ENCODE measurements at places on chromosomes 3 and 15.

DNA sequence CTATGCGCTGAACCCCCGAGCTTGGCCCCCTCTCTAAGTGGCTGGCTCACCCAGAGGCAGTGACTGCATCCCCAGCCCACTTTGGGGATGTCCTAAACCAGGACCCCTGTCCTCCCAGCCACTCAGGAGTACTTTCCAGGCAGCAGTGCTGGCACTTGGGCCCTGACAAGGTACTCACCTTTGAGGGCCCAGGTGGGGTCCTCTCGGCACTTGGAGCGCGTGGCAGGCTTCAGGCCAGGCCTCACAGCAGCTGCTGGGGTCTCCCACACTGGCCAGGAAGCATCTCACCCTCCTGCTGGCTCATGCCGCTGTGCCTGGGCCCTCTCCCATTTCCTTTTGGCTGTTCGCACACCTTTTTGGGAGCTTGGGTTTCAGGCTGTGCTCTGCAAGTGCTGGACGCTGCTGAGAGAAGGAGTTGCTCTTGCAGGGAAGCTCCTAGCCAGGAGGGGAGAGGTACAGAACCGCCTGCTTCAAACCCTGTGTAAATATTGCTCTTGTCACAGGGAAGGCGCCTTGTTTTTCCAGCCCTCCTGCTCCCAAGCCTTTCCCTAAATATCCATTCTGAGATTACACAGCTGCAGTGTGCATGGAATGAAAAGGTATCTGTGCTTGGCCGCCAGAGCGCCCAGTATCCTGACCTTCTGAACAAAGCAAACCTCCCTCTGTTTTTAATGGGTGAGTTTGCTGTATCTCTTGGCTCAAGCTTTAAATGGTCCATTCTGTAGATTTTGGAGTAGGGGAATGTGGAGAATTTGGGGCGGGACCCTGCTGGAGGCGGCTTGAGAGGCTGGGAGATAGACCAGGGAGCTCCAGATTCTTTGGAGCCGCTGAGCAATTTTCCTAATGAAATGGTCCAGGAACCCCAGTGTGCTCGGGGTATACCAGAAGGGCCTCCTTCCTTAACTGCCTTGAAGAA lies 45.6 kb downstream of the DNASE1L3 start:
- DNase-seq: no peak

- peak; percentile 27 for DNase-seq
These were observed 458 bp downstream of the MCF2L2 start for GRCh38 chr3:183427876-183428446.

DNA sequence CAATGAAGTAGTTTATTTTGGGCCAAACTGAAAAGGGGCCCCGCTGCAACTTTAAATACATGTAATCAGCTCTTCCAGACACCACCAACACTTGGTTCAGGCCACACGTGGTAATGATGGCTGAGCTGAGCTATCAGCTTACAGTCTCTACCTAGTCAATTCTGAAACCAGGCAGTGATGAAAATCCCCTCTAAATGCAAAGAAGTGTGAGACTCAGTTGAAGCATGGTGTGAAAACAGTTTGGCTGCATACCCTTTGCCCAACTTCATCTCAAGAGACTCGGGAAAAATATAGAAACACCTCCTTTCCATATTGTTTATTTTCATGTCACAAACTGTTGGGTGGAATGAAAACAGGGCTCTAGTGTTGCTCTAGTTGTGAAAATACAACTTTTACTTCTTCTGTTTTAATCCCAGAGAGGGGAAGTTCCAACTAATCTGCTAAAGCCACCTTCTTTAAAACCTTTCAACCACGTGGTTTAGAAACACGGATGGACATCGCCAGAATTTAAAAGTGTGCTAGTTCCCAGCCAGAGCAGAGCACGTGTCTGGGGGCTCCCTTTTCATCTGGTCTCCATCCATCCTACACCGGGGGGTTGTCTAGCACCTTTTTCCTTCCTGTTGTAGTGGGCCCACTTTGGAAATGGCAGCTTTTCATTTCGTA lies 229.1 kb downstream of the EPHB1 start:
- no peak for DNase-seq

GRCh38 chr3:66344391-66344811 lies 123.6 kb downstream of the SLC25A26 start:
- no peak for DNase-seq

GRCh38 chr15:75884041-75884440 lies 19.6 kb upstream of the FBXO22 start:
- no peak for DNase-seq

- no peak for DNase-seq
These were observed 8.9 kb downstream of the SMARCC1 start for GRCh38 chr3:47772788-47773187.

DNA sequence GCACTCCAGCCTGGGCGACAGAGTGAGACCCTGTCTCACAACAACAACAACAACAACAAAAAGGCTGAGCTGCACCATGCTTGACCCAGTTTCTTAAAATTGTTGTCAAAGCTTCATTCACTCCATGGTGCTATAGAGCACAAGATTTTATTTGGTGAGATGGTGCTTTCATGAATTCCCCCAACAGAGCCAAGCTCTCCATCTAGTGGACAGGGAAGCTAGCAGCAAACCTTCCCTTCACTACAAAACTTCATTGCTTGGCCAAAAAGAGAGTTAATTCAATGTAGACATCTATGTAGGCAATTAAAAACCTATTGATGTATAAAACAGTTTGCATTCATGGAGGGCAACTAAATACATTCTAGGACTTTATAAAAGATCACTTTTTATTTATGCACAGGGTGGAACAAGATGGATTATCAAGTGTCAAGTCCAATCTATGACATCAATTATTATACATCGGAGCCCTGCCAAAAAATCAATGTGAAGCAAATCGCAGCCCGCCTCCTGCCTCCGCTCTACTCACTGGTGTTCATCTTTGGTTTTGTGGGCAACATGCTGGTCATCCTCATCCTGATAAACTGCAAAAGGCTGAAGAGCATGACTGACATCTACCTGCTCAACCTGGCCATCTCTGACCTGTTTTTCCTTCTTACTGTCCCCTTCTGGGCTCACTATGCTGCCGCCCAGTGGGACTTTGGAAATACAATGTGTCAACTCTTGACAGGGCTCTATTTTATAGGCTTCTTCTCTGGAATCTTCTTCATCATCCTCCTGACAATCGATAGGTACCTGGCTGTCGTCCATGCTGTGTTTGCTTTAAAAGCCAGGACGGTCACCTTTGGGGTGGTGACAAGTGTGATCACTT lies 2.0 kb downstream of the CCR5 start:
- no peak for DNase-seq

DNA sequence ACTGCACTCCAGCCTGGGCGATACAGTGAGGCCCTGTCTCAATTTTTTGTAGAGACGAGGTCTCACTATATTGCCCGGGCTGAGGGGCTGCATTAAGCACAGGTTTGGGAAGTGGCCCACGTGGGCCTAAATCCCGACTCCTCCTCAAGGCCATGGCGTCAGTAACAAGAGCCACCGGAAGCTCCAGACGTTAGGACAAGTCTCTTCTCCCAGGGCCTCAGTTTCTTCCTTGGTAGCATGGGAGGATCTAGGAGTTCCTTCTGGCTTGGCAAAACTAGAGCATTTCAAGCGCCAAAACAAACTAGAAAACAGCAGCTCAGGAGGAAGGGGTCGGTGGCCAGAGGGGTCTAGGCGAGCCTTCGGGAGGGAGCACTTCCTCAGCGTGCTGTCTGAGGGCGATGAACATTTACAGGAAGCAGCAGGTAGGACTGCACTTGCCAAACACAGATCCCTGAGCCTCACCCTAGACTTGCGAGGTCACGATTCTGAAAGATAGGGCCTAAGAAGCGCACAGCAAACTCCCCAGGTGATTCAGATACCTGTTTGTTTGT lies 536 bp downstream of the SNAPC5 start:
- DNase-seq: no peak

- DNase-seq: peak; percentile 65
These were observed at the start of gene PLEKHO2 for GRCh38 chr15:64841344-64842095. PLEKHO2 (plus strand) TSS chr15:64841915; CDS start chr15:64842017, 102 bp downstream.

DNA sequence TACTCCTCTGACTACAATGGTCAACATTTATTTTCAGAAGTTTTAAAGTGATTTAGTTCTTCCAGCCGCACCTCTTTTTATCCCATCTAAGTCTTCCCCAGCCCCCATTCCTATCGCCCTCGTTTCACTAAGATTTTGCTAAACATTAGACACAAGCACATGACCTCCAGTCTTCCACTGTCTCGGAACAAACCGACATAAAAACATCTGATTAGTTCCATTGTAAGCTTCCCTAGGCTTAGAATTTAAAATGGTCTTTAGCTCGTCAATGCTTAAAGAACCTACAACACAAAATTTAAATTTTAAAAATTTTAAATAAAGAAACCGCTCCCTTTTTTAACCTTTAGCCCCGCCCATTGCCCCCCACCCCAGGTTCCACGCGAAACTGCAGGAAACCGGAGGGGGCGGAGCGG lies 284 bp upstream of the TSC22D2 start:
- DNase-seq: peak; percentile 91

DNA sequence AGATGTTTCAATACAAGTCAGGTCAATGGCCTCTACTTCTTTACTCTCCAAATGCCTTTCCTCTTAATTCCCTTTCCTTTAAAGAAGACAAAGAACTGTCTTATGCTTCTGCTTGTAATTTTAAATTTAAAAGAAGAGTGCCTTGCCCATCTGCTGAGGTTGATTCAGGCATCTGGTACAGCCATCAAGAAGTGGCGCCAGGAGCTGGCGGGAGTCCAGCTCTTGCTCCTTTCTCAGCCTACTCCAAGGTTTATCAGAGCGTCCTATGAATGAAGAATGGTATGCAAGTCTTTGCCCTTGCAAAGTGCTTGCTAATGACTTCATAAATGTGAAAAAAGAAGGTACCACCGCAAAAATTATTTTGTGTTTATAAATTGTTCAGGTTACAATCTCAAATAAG lies 294.6 kb upstream of the TGFBR2 start:
- DNase-seq: no peak

GRCh38 chr15:27498700-27499099 lies 527.7 kb downstream of the GABRG3 start:
- DNase-seq: no peak

DNA sequence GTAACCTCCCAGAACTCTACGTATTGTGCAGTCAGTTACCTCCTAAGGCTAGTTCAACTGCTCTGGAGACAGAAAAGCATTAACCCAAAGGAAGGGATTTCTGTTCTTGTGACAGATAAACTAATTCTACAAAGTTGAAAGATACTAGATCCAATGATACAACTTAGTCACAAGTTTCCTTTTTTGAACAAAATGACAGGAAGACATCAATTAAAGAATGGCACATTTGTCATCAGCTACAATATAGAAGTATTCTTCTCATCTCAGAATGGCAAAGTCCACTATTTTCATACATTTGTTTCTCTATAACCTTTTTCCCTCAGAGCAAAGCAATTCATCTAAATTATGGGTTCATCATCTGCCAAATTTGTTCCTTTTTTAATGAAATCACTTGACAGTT lies 43.7 kb downstream of the ISL2 start:
- no peak for DNase-seq

DNA sequence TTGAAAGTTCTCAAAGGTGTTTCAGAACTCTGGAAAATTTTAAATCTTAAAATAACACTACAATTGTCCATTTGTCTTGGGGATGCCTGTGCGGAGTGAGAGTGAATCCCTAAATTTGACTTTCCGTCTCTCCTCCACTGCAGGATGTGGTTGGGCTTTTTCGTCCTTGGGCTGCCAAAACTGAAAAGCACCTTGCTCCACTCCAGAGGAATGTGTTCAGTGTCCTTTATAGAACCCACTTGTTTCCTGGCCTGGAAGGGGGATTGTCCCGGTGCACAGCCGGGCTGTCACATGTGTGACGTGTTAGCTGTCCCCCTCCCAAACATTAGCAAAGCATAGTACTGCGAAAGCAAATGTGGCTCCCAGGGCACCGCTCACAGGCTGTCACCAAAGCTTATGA lies 69.6 kb upstream of the ATP10A start:
- no peak for DNase-seq

DNA sequence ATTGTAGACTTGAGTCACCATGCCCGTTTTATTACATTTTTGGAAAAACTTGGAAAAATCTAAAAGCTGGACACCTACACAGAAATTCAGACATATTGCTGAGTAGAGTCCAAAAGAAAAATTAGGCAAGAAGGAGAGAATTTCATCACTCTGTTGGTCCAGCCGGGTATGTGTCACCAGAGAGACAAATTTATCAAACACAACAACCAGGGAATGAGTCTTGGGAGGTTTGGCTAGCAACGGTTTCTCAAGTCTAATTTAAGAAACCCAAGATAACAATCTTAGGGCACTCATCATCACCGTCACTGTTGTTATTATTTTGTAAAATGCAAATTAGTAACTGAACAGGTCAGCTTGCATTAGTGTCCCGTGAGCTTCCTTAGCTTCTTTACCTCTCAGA lies 197.5 kb upstream of the C2CD4B start:
- DNase-seq: no peak

GRCh38 chr3:184175981-184176376 lies 1.3 kb downstream of the AP2M1 start:
- DNase-seq: no peak

GRCh38 chr3:156171281-156172267 lies 51.2 kb downstream of the KCNAB1 start:
- DNase-seq: no peak

DNA sequence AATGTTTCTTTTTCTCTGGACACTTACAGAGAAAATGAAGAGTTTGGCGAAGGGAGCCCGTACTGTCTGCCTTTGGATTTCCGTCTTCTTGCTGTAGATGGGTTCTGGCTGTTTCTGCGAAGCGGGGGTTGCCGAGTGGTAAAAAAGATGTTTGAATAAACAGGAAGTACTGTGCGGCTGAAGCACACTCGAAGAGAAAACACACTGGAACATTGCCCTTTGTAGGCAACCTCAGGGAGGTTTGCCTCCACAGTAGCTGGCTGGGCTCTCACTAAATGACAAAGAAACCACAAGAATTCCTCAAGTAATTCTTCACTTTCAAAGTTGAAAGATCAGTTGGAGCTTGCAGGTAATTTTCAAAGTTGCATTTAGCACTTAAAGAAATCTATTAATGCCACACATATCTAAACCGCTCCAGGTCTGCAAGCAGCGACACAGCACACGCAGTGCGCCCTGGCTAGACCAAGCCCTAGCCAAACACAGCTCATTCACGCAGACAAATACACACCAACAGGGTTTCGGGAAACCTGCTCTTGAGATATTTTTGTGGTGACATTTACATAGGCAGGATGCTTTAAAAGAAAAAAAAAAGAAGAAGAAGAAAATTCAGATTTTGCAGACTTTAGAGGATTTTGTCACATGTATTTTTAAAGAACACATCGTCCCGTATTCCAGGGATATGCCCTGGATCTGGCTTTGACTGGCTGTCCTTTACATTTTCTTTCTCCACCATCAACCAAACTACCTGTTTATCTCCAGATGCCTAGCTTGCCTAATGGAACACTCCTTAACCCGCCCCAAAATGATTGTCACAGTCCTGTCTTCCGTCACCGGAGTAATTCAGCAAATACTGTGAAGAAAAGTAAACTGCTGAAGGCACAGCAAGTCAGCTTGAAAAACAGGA lies 452.8 kb downstream of the FOXP1 start:
- no peak for DNase-seq

DNA sequence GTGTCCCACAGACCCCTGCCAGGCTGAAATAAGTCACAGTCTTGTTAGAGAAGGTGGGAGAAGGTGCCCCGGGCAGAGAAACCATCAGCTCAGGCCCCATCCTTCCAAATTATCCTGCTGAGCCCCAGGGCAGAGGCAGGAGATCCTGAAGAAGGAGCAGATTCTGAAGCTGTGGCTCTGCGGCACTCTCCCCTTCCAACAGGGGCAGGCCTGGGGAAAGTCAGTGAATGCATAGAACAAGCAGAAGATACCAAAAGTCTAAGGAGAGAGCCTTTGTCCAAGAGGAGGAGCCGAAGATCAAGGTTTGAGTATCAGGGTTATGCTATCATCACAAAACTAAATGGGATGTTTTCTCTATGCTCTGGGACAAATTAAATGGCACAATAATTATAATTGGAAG lies 249.3 kb downstream of the XXYLT1 start:
- no peak for DNase-seq

GRCh38 chr15:42194513-42194912 lies 13.6 kb downstream of the VPS39 start:
- DNase-seq: no peak

Measured in NCI-H1417 treated with DMSO at 0.1 percent for 48 hours (cell line).